Purkinje cell (primary cell): ENCODE measurements at places on chromosomes 1 and 21. TPM values are rescaled to one million over a fixed set of nuclear protein-coding genes. Genes with fewer than 3 reads are reported as not detected.

Gene CFHR4
- polyA plus RNA-seq = 0.69 TPM in 1 of 2 replicates, not detected in the other

Gene SF3B4
- polyA plus RNA-seq = 6.4 and 9.4 TPM in 2 replicates

Gene WNT3A
- polyA plus RNA-seq = not detected in 2 replicates

Gene CSMD2
- 0.43 and 0.85 TPM in 2 replicates for polyA plus RNA-seq

Gene VCAM1
- polyA plus RNA-seq = 0.71 and 1.1 TPM in 2 replicates
